ENCODE measurements at places on chromosomes 5 and 9. TPM values are rescaled to one million over a fixed set of nuclear protein-coding genes. Genes with fewer than 3 reads are reported as not detected.

Gene GABRA1
- not detected for polyA plus RNA-seq

Gene SMIM32
- not detected for polyA plus RNA-seq

Gene GHR
- 1.8 TPM for polyA plus RNA-seq

Gene OR13C5
- not detected for polyA plus RNA-seq

Gene CERT1
- 14.2 TPM for polyA plus RNA-seq

Measured in keratinocyte (primary cell).